ENCODE measurements at places on chromosomes 3 and 15. TPM values are rescaled to one million over a fixed set of nuclear protein-coding genes. Genes with fewer than 3 reads are reported as not detected.

- no peak for DNase-seq
Observed at GRCh38 chr3:170414202-170414663, 4.4 kb upstream of the CLDN11 start.

- no peak for DNase-seq
Observed at GRCh38 chr3:39752751-39753150, 56.7 kb upstream of the MYRIP start.

DNA sequence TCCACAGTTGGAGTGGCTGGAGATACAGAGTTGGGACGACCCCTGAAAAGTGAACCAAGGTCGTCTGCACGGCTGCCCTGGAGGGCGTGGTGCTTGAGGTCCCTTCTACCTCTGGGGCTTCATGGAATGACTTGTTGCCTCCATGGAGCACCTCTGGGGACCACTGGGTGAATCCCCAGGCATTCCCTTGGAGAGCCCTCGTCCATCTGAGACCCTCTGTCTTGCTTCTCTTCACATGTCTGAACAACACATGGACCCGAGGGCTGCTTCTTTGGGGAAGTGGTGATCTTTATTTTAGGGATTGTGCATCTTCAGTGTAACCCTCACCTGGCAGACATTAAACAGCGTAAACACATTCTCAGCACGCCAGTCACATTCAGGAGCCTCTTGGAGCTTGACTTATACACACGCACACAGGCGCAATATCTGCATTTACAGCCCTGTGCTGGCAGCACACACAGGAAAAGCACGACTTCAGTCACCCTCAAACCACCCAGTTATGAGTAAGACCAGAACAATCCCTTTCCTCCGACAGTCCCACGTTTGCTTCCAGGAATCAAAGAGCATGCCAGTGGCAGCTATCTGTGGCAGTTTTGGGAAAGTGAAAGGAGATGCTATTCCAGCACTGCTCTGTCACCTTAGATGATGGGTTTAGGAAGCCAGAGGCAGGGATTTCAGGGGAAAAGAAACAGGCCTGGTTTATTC, 12.6 kb downstream of the FAM107A start:
- DNase-seq = no peak

GRCh38 chr3:170081079-170081741, 43.4 kb downstream of the GPR160 start:
- no peak for DNase-seq

GRCh38 chr3:15495461-15496340, 25.8 kb downstream of the COLQ start:
- no peak for DNase-seq

Gene NKIRAS1
- 15.7 TPM for total RNA-seq

Gene CCR8
- total RNA-seq = not detected

Measured in breast epithelium (tissue), 4 donors.